ENCODE measurements at places on chromosomes 5 and 9. TPM values are rescaled to one million over a fixed set of nuclear protein-coding genes. Genes with fewer than 3 reads are reported as not detected.

The EEIG1 gene
- 8.3 TPM for total RNA-seq

GRCh38 chr5:116032094-116032517, at the start of gene ARL14EPL:
TSS of gene ARL14EPL (plus strand) at chr5:116032472. CDS start at chr5:116051466, 18,994 bp downstream.
- DNase-seq = peak; percentile 70

GRCh38 chr9:92762781-92763708, 1.6 kb downstream of the BICD2 start:
- no peak for DNase-seq

The THG1L gene
- total RNA-seq = 4.8 TPM

The LTC4S gene
- 11.1 TPM for total RNA-seq

The FOXD4L6 gene
- total RNA-seq = not detected

DNA sequence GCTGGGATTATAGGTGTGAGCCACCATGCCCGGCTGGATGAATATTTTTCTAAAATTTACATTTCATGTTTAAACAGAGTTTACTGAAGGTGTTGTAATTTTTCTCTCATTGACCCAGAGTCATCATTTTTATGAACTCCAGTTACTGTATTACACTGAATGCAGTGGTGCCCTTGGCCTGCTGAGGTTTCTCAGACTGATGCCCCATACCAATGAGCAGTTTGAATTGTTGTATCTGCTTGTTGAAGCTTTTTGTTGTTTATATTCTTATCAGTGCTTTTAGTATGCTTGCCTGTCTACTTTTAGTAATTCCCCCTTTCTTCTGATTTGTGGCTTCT, 29.9 kb downstream of the NFX1 start:
- no peak for DNase-seq

The FCHO2 gene
- total RNA-seq = 10.7 TPM

GRCh38 chr5:96080557-96080956, 118.9 kb upstream of the ELL2 start:
- no peak for DNase-seq

DNA sequence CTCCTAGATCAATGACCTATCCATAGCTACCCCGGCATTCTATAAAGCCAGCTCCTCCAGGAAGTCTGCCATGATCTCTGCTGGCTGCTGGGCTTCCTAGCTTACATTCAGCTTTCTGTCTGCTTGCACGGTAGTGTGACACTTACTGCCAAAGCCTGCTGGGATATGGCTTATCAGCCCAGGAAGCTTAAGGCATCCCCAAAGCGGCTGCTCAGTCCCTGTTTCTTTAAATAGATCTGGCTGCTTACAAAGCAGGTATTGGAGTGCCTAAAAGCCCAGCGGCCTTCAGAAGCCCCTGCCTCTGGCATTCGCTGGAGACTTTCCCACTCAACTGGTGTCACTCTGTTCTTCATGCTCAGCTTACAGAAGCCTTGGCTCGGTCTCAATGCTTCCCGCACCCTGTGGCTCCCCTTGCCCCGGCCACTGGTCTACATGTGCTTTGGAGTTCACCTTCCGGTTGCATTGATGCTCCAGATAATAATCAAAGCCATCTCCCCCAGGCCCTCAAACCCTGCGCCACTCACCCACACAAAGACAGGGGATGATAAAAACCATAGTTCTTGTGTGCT, 31.3 kb upstream of the STRBP start:
- no peak for DNase-seq

DNA sequence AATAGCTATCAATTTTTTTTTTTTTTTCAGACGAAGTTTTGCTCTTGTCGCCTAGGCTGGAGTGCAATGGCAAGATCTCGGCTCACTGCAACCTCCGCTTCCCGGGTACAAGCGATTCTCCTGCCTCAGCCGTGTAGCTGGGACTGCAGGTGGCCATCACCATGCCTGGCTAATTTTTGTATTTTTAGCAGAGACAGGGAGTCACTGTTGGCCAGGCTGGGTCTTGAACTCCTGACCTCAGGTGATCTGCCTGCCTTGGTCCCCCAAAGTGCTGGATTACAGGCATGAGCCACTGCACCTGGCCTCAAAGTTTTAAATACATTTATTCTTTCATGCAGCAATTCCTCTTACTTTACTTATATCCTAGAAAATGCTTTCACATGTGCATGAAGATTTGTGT, 17.6 kb downstream of the TRIM14 start:
- DNase-seq = no peak

DNA sequence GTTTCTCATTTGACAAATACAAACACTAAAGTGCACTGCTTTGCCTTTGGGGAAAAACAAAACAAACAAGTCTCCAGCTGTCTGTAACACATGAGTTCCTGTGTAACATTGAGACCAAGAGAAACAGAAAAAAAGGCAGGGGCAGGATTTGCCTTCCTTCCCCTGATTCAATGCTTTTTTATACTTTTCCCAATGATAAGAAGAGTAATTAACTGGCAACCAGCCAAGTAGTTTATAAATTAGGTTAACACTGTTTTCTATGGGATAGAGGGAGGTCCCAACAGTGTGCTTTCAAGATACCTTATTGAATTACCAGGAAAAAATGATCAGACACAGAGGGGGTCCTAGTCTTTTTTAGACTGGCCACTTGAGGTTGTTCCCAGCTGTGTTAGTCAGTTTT, 346.8 kb downstream of the TRIM36 start:
- DNase-seq = no peak

- DNase-seq = no peak
These were observed 373 bp downstream of the FBXW5 start for GRCh38 chr9:136944212-136944518.

DNA sequence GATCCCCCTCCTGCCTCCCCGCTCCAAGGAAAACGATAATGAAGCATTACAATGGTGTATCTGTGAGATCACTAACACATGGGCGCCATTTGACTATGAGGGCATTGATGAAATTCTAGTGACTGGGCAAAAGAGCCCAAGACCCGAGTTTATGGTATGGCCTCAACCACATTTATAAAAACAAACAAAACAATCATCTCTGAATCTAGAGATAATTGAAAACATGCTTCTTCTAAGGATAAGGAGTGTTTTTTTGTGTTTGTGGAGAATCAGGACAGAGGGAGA, 100.9 kb upstream of the SEMA6A start:
- DNase-seq = no peak

GRCh38 chr5:102481054-102481715, 17.6 kb downstream of the SLCO6A1 start:
- DNase-seq = no peak

- DNase-seq = no peak
These were observed 23.4 kb downstream of the CDK20 start for GRCh38 chr9:87950765-87951488.

GRCh38 chr9:125280945-125281344, 19.3 kb downstream of the GAPVD1 start:
- no peak for DNase-seq

GRCh38 chr5:152259702-152260101, 145.4 kb downstream of the NMUR2 start:
- no peak for DNase-seq

DNA sequence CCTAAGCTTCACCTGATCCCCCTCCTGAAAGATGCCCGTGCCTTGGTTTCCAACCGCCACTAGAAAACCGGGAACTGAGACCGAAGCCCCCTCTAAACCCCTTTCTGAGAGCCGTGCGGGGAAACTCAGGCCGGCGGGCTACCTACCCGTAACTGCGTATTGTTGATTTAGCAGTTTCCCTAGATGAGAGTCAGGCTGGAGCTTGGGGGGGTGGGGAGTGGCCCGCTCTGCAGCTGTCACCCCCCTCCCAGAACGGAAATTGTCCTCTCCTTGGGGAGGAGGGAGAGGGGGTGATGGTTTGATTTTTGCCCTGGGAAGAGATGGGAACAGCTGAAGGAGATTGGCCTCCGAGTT, 2.5 kb downstream of the CXXC5 start:
- no peak for DNase-seq

DNA sequence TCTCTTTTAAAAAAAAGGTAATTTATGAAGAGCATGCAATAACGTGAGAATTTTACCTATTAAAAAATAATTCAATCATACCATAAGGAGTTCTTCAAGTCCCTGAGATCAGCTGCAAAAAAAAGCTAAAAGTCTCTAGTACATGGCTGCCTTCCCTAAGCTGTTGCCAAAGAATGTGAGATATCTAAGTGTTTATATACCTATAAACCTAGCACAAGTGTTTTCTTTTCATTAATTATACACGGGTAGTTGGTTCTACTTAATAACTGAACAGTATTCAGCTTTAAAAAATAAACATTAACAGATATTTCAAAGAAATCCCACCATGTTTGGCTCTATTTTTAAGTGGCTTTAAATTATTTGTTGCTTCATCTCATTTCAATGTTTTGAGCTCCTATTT, 25.9 kb downstream of the FNBP1 start:
- DNase-seq = no peak

- no peak for DNase-seq
These were observed 13.6 kb downstream of the UBE2D2 start for GRCh38 chr5:139574641-139575312.

DNA sequence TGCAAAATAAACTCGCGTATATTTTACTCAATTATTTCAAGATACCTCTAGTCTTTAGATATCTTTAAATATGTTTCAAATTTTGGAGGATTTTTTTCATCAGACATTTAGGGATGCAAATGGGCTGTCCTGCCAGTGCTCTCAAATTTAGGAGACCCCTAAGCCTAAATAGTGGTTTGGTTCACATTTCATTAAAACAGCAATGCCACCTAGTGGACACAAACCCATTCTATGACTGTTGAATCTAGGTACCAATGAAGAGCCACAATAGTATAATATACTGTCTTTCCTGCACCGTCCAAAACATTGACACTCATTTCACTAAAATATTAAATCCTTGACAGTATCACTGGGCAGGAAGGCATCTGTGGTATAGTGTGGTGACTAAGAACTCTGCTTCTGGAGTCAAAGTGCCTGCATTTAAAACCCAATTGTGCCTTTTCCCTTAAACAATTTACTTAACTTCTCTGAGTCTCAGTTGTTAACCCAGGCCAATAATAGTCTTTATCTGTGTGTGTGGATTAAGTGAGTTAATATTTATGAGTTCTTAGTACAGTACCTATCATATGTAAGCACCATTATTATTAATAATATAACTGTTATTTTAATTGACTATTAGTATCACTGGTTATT, 148.0 kb downstream of the RORB start:
- DNase-seq = no peak

DNA sequence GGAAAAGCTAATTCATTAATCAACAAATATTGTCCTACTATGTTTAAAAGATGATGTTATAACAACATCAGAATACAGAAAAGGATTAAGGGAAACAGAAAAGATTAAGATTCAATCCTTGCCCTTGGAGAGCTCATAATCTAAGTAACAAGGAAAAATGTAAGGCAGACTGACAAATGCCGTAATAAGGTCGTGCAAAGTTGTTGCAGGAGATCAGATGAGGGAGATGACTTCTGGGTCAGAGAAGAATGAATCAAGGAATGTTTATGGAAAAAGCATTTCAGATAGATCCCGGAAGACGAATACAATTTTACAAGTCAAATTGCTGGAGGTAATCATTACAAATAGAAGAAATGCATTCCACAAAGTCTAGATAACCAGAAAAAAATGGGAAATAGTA, 6.4 kb downstream of the ADAMTS6 start:
- no peak for DNase-seq

The STPG3 gene
- not detected for total RNA-seq

The KIF20A gene
- 4.3 TPM for total RNA-seq

- no peak for DNase-seq
These were observed 20.3 kb downstream of the SLC45A2 start for GRCh38 chr5:33964132-33964700.

The PCDHGA4 gene
- total RNA-seq = 5.7 TPM

- no peak for DNase-seq
These were observed 45.2 kb upstream of the NDFIP1 start for GRCh38 chr5:142063376-142063775.

- no peak for DNase-seq
These were observed 15.8 kb downstream of the GALNT10 start for GRCh38 chr5:154206311-154206710.

The NR6A1 gene
- 2.6 TPM for total RNA-seq

- DNase-seq = no peak
These were observed 121.0 kb upstream of the RGS7BP start for GRCh38 chr5:64384765-64385164.

- DNase-seq = no peak
These were observed 33.4 kb downstream of the KIAA1958 start for GRCh38 chr9:112520069-112520468.

The CDX1 gene
- total RNA-seq = not detected

GRCh38 chr9:102514541-102514940, 480.6 kb upstream of the CYLC2 start:
- no peak for DNase-seq

The FBP2 gene
- total RNA-seq = not detected

The HSD17B3 gene
- not detected for total RNA-seq

- peak; percentile 74 for DNase-seq
These were observed 84.6 kb downstream of the DAB2IP start for GRCh38 chr9:121735793-121736770.

The SPINK5 gene
- 1.8 TPM for total RNA-seq

DNA sequence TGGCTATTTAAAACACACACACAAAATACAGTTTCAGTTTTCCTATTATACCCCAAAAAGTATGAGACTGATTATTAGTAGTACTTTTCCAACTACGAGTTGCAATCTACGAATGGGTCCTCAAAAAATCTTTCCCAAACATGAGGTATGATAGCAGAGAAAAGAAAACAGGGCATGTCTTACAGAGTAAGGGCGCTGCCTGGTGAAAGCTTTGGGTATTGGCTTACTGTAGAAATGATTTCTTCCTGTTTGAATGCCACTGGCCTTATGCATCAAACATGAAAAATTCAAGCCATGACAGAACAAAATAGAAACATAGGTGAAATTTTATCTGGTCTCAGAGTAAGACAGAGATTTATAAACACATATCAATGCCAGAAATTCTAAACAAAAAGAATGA, 448.0 kb downstream of the SPOCK1 start:
- no peak for DNase-seq

The FRRS1L gene
- 4.3 TPM for total RNA-seq

The SV2C gene
- 0.15 TPM for total RNA-seq

GRCh38 chr5:95446560-95447221, 55.5 kb downstream of the FAM81B start:
- DNase-seq = no peak

The EGFLAM gene
- total RNA-seq = 8.8 TPM

DNA sequence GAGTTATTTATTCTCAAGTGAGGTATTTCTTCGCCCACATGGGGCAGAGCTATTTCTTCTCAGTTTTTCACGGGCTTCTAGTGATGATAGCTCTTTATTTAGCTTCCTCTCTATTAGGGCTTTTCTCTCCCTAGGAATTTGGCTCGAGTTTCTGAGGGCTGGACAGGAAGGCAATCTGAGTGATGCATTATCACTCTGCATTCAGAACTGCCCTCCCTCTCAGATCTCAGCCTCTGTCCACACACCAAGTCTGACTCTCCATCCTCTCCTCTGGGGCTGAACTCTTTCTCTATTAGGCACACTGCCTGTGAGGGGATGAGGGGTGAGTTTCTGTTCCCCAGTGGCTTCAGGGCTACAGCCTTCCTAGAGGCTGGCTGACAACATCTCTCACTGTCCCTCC, 14.9 kb upstream of the SCAMP1 start:
- no peak for DNase-seq

The ORM2 gene
- total RNA-seq = not detected

GRCh38 chr9:137263506-137263905, 8.4 kb downstream of the NELFB start:
- no peak for DNase-seq

The MAP3K1 gene
- total RNA-seq = 5.9 TPM

The CFAP90 gene
- not detected for total RNA-seq

GRCh38 chr5:149492781-149493180, 58.5 kb downstream of the CSNK1A1 start:
- no peak for DNase-seq
